Neural progenitor cell (in vitro differentiated cells): ENCODE measurements at places on chromosomes 16 and 17.

- peak; percentile 42 for DNase-seq
Measured at GRCh38 chr17:59513934-59514841, 51.2 kb upstream of the DHX40 start.

DNA sequence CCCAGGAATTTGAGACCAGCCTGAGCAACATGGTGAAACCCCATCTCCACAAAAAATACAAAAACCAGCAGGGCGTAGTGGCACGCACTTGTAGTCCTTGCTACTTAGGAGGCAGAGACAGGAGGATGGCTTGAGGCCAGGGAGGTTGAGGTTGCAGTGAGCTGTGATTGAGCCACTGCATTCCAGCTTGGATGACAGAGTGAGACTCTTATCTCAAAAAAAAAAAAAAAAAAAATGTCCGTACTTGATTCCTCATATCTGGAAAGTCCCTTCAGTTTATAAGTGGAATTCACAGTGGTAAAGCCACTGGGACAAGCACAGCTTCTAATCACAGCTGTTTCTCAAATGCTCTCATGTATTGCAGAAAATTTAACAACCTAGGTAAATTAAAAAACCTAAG is 78.6 kb upstream of the CREBBP start:
- DNase-seq, result no peak

GRCh38 chr16:86444661-86445060 is 65.7 kb upstream of the FOXF1 start:
- DNase-seq, result no peak

DNA sequence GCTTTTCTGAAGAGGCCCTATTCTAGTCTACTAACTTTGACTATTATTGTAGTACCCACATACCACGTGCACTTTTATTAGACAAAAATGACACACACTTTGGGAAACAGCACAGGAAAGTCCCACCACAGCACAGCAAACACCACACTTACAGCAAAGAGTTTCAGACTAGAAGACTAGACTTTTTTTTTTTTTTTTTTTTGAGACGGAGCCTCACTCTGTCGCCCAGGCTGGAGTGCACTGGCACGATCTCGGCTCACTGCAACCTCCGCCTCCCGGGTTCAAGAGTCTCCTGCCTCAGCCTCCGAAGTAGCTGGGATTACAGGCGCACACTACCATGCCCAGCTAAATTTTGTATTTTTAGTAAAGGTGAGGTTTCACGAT is 20.1 kb downstream of the YWHAE start:
- DNase-seq, result no peak

GRCh38 chr17:17832032-17832363 is 4.8 kb downstream of the SREBF1 start:
- DNase-seq, result no peak

DNA sequence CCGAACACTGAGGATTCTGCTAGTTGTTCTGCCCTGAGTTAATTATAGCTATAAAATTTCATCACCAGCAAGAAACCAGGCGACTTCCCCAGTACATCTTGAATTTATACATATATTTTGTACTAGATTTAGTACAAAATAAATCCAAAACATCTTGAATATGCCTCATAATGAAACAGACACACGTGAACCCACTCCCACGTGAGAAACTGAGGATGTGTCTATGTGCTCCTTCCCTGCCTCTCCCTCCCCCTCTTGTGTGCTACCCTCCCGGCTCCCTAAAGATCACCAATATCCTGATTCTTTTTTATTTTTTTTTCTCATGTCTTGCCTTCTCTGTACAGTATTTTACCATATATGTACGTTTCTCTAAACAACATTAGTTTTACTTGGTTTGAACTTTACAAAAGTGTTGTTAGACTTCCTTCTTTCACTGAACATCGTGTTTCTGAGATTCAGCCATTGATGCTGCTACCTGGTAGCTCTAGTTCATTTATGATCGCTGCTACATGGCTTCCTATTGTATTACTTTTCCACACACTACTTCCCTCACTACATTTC is 1.1 kb upstream of the LCMT1 start:
- no peak for DNase-seq

- DNase-seq, result peak; percentile 54
Measured at GRCh38 chr17:30969989-30970830, 629 bp upstream of the RNF135 start.

GRCh38 chr16:78762222-78762621 is 662.8 kb downstream of the WWOX start:
- DNase-seq, result peak; percentile 25

- peak; percentile 95 for DNase-seq
Measured at GRCh38 chr17:3754458-3755334, 31.0 kb downstream of the HASPIN start.

GRCh38 chr16:78099271-78100111 is at the start of gene WWOX:
Gene WWOX (plus strand): TSS chr16:78099654.
- DNase-seq, result peak; percentile 99

DNA sequence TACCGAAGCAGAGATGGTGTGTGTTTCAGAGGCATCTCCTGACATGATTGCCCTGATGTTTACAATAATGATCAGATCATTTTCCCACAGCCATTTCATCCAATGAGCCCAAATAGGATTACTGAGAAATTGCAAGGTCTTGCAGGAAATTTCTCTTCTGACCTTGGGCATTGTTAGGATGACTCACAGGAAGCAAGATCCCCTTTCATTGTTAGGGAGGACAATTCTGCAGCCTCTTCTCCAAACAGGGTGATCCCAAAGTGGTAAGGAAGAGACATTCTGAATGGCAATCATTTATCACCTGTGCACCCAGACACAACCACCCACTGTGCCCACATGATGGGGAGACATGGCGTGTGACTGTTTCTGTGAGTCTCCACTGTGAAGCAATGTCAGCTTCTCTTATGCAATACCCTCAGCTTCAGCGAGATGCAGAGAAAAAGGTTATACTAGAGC is 306.7 kb upstream of the XYLT1 start:
- DNase-seq, result no peak

DNA sequence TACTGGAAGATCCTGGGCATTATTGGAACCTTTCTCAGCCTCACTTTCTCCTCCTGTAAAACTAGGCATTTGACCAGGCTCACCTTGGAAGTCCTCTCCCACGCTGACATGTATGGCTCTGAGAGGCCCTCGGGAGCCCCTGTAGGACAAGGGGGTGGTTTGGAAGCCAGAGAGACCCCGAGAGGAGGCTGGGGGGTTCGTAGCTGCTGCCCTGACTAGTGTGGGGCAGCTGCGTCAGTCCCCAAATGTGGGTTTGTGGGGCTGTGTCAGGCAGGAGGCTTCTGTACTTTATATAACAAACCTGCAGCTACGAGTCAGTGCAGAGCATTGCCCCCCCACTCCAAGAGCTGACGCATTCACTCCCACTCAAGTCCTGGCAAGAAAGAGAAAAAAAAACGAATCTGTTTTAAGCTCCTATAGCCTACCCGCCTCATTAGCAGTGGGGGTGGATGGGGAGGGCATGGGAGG is 1.8 kb downstream of the CX3CL1 start:
- no peak for DNase-seq

DNA sequence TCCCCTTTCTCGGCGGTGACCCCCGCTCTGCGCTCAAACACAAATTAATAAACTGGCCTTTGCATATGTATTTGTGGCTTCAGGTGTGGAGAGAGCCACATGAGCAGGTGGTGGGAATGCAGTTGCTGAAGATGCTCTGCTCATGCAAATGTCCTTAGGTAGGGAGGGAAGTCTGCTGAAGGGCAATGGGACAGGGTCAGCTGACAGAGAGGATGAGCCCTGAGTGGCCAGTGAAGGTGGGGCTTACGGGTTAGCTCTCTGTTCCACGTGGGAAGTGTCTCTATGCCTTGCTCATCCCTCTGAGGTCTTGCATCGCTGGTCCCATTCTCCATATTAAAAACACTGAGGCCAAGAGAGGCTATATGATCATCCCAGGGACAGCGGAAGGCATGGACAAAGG is 74.2 kb upstream of the CCL1 start:
- no peak for DNase-seq

- no peak for DNase-seq
Measured at GRCh38 chr16:58417600-58417999, 25.3 kb downstream of the GINS3 start.

DNA sequence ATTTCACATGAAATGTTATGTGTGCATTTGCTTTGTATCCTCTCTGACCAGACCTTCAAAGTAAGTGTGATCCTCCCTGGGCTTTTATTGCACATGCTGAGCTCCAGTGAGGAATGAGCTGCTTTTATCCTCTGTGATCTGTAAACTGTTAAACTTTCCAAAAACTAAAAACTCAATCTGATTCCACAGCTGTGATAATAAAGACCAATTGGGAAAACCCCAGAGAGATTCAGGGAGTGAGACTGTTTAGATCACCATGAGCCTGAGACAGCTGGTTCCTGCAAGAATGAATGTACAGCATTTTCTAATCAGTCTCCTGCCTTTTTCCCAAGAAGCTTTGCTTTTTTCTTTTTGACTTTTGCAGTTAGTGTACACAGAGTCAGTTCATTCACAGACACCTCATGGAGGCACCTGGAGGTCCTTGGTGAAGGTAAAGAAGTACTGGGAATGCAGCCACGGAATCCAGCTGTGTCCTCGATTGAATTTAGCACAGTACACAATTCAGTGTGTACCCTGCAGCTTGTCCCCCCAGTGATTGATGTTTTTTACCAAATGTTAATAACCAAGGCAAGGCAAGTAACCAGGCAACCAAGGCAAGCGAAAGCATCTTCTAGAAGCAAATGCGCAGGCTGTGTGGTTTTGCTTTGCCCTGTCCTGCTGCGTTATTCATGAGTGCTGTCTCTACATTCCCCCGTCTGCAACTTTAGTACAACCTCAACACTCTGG is 182.6 kb downstream of the LGALS9B start:
- no peak for DNase-seq

- DNase-seq, result peak; percentile 46
Measured at GRCh38 chr16:85523602-85524364, 89.3 kb upstream of the GSE1 start.

- DNase-seq, result no peak
Measured at GRCh38 chr16:67141391-67141790, 9.4 kb downstream of the B3GNT9 start.

GRCh38 chr17:42002792-42003301 is 14.4 kb downstream of the DNAJC7 start:
- no peak for DNase-seq

DNA sequence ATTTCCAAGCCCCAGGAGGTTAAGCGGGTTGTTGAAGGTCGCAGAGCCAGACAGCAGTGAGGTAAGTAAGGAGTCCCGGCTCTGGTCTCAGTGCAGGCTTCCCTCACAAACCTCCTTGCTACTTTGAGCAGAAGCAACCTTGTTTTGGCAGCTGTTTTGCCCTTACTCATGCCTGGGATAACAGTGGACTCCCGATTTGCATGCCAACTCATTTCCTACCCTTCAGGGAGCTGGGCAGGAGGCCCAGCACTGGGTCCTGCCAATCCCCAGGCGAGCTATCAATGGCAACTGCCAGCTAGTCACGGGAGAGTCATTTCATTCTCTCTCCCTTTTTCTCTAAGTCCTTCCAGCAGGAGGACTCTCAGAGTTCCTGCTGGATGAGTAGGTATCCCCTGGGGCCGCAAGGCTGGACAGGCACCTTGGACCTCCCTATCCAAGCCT is 72.0 kb upstream of the KSR1 start:
- DNase-seq, result no peak

GRCh38 chr16:59259950-59260319 is 525.8 kb upstream of the GOT2 start:
- DNase-seq, result no peak

DNA sequence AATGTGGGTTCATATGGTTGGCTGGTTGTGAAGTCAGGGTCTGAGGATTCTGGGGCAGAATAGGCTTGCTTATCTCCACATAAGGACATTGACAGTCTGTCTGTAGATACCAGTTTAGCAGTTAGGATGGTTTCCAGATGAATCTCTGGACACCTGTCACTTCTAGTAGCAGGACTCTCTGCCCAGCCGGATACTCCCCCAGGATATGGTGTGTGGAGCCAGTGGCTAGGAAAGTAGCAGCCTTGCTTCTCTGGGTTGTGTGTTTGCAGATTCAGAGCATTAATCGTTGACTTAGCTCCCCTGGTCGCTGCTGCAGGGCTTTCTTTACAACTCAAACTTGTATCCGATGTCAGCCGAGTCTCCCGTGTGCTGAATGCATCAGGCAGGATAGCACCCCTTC is 45.2 kb downstream of the CLEC16A start:
- DNase-seq, result no peak

DNA sequence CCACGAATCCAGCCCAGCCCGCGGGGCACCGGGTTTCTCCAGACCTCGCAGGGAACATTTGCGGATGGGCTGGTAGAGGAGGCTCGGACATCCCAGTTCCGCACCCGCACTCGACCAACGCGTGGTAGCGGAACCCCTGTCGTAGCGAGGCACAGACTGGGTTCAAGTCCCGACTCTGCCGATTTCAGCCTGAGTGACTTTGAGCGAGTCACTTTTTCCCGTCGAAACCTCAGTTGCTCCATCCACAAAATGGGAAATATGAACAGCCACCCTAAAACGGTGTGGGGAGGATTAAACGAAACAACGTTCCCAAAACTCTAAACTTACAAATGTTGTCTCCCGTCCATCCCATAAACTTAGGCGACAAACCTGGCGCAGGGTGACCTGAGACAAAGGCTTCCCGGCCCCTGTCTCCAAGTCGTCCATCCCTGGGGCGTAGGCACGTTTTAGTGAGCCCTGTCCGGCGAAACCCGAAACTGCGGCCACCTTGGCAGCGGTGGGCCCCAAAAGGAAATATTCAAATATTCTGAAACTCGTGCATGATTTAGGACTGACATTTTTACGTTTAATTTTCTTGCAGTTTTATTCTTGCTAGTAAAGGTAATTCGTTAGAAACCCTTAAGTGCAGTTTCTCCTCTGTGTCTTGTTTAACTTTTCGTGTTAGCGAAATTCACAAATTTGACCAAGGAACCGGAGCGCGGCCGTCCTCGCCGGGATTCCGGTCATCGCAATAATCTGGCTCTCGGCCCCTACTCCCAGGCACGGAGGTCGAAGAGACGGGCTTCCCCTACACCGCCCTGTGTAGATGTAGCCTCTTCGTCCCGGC is 1.9 kb upstream of the MLLT6 start:
- no peak for DNase-seq

DNA sequence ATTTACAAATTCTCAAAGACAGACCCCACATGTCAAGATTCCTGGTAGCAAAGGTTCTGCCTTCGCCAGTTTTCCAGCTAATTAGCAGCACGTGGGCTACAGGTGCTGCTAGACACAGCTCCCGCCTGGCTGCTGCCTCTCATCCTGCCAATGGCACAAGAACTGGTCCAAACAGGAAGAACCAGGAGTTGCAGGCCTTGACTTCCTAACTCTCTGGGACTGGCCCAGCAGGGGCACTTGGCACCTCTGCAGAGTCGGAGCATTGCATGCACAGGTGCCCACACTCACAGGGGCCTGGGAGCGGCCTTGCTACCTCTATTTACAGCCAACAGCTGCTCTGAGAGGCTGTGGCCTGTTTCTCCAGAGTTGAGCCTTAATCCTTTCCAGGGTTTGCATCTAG is 39.6 kb downstream of the TK2 start:
- no peak for DNase-seq
